ENCODE measurements at places on chromosomes 2 and 18.

- no peak for DNase-seq
- no peaks in the 10 kb centered on the region for H3K36me3 ChIP-seq
- H3K4me3 ChIP-seq, result no peak overlapping the region
- no peaks in the 10 kb centered on the region for H3K4me1 ChIP-seq
- no peak overlapping the region for H3K27ac ChIP-seq
These were observed 270.0 kb upstream of the FN1 start for GRCh38 chr2:215705771-215706361.

- no peak overlapping the region for H3K27ac ChIP-seq
- H3K4me1 ChIP-seq, result no peaks in the 10 kb centered on the region
- no peak for DNase-seq
- H3K36me3 ChIP-seq, result no peaks in the 10 kb centered on the region
- no peaks in the 10 kb centered on the region for H3K27me3 ChIP-seq
- H3K4me3 ChIP-seq, result no peak overlapping the region
These were observed 119.8 kb downstream of the LAMA1 start for GRCh38 chr18:6997808-6998207.

DNA sequence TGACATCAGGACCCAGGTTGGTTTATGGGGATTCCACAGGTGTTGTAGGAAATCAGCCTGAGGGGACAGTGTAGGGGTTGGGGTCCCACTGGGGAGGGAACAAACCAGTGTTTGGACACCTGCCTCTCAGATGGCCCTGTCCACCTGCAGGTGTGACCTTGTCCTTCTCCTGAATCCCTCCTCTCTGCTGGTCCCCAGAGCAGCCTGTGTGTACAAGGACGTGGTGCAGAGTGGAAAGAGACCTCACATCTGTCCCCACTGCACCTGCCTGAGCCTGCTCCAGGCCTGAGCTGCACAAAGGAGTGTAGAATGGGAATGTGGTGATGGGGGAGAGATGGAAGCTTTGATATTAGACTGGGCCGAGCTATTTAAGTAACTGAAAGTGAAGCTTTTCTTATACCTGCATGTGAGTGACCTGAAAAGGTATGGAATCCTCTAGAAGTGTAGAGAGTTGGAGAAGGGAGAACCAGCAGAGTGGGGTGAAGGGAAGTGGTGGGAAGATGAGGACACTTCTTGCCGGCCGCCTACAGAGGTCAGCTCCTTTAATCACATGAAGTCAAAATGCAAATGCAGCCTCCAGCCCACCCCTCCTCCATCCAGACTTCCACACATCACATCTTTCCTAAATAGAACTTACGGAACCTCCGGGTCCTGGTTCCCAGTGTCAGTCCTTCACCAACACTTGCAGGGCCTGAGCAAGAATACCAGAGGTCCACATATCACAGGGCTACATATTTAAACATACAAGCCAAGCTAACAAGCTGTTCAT, 89.3 kb upstream of the SMAD2 start:
- H3K4me3 ChIP-seq, result no peak overlapping the region
- H3K36me3 ChIP-seq, result no peaks in the 10 kb centered on the region
- no peaks in the 10 kb centered on the region for H3K27me3 ChIP-seq
- H3K4me1 ChIP-seq, result no peaks in the 10 kb centered on the region
- DNase-seq, result no peak

DNA sequence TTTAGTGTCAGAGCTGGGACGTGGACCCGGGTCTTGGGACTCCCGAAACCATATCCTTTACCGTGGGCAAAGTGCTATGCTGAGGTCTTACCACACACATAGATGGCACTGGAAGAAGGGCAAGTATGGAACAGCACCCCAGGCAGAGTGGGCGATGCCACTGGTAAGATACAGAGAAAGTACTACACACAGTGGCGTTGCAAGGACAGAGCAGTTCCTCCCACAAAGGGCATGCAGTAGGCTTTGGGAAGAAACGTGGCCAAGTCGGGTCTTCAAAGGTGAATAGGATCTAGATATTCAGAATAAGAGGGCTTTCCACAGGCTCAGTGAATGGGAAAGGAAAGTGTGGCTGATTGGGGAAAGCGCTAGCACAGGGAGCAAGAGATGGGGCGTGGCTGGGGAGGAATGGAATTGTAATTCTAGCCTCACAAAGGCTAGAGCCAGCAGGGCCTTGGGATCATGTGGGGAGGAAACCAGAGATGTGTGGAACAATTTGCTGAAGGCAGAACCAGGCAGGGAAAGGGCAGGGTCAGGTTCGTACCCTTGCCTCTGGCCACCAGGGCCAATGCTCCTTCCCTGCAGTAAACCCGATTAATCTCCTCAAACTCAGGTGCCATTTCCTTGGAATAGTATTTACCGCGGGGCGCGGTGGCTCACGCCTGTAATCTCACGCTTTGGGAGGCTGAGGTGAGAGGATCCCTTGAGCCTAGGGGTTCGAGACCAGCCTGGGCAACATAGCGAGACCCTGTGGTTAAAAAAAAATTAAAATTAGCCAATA, 36.0 kb downstream of the PCBP1 start:
- peak overlapping the region; percentile 98 for H3K27ac ChIP-seq
- H3K4me3 ChIP-seq, result peak overlapping the region; percentile 78
- no peaks in the 10 kb centered on the region for H3K27me3 ChIP-seq
- peak; percentile 40 for DNase-seq
- no peaks in the 10 kb centered on the region for H3K36me3 ChIP-seq

DNA sequence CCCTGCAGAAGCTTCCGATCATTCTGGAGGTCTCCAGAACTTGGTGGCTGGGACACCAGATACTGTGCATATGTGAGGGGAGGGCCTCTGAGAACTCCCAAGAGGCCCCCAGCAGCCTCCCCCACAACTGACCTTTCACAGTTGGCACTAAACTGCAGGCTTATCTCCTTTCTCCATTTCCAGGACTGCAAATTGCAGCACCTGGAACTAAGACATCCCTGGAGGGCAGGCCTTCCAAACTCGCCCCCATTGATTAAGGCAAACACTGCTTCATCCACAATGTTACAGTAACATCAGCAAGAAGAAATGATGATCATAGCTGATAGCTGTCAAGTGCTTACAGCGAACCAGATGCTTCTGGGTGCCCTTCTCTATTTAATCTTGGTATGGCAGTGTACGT, 67.9 kb downstream of the TGOLN2 start:
- DNase-seq, result no peak
- H3K4me1 ChIP-seq, result no peaks in the 10 kb centered on the region
- H3K27me3 ChIP-seq, result no peaks in the 10 kb centered on the region
- H3K4me3 ChIP-seq, result no peak overlapping the region

- H3K27me3 ChIP-seq, result no peaks in the 10 kb centered on the region
- H3K36me3 ChIP-seq, result no peaks in the 10 kb centered on the region
- no peak for DNase-seq
These were observed 100.1 kb upstream of the APCDD1 start for GRCh38 chr18:10354241-10354811.
